Activated CD4-positive, alpha-beta T cell treated with anti-CD3 and anti-CD28 coated beads, Interleukin-2, amount 10 ng/mL, durations not matched to agents 7 days and 5 days (primary cell): ENCODE measurements at places on chromosomes 6 and 20. TPM values are rescaled to one million over a fixed set of nuclear protein-coding genes. Genes with fewer than 3 reads are reported as not detected.

Gene FNDC1
- total RNA-seq = not detected

Gene SNPH
- total RNA-seq = 8.4 TPM

Gene PTCHD4
- not detected for total RNA-seq

Gene ARG1
- total RNA-seq = not detected

Gene EYA4
- not detected for total RNA-seq

Gene PPIL1
- total RNA-seq = 29.3 TPM

Gene MYL9
- total RNA-seq = 0.25 TPM

Gene BTN1A1
- not detected for total RNA-seq

Gene CD40
- total RNA-seq = 1.1 TPM

Gene IL20RA
- total RNA-seq = not detected

Gene PMEPA1
- total RNA-seq = 1.1 TPM

Gene SDCBP2
- 1.4 TPM for total RNA-seq

Gene ANKRD6
- total RNA-seq = 4.8 TPM

Gene BEND6
- not detected for total RNA-seq

Gene DOK5
- total RNA-seq = not detected

Gene HNF4A
- total RNA-seq = not detected

Gene DEFB132
- total RNA-seq = not detected

Gene SAMD3
- 50.9 TPM for total RNA-seq

Gene SPINT4
- total RNA-seq = not detected

Gene CLVS2
- total RNA-seq = not detected

Gene ARMC2
- 10.0 TPM for total RNA-seq

Gene CYP21A2
- 0.12 TPM for total RNA-seq

Gene CST1
- not detected for total RNA-seq

Gene ASIP
- total RNA-seq = not detected

Gene AIF1
- total RNA-seq = 54.2 TPM

Gene LKAAEAR1
- total RNA-seq = 0.89 TPM

Gene EDN3
- total RNA-seq = 0.10 TPM

Gene CDH4
- not detected for total RNA-seq

Gene MMP24
- not detected for total RNA-seq

Gene POU5F1
- total RNA-seq = not detected

Gene WFDC13
- not detected for total RNA-seq

Gene ZNF165
- total RNA-seq = 0.77 TPM

Gene KCNK15
- not detected for total RNA-seq

Gene YIPF3
- total RNA-seq = 71.7 TPM

Gene KAT14
- total RNA-seq = 19.3 TPM

Gene C6orf163
- 2.0 TPM for total RNA-seq

Gene KCNK5
- 4.8 TPM for total RNA-seq

Gene SYCP2
- total RNA-seq = 9.1 TPM

Gene ADGRB3
- not detected for total RNA-seq

Gene VAPB
- 31.0 TPM for total RNA-seq

Gene CST5
- total RNA-seq = not detected

Gene CLPSL1
- total RNA-seq = not detected

Gene NKAIN2
- not detected for total RNA-seq

Gene MOCS1
- 1.7 TPM for total RNA-seq

Gene WFDC12
- total RNA-seq = not detected

Gene PGC
- not detected for total RNA-seq

Gene PTK6
- 0.74 TPM for total RNA-seq

Gene EYA2
- total RNA-seq = not detected

Gene SPTLC3
- 1.1 TPM for total RNA-seq

Gene PTK7
- 1.9 TPM for total RNA-seq

Gene PAX1
- total RNA-seq = not detected

Gene TBC1D20
- total RNA-seq = 31.6 TPM

Gene DEFB118
- not detected for total RNA-seq

Gene AGER
- total RNA-seq = 47.1 TPM
